Stimulated activated CD8-positive, alpha-beta memory T cell treated with anti-CD3 and anti-CD28 coated beads, Interleukin-15, amount 100 ng/mL, for 4 hours (primary cell): ENCODE measurements at places on chromosomes 4 and X.

GRCh38 chr4:38149997-38150671 lies 189.9 kb downstream of the PTTG2 start:
- DNase-seq = no peak

- DNase-seq = no peak
Observed at GRCh38 chr4:6177587-6178197, 22.7 kb downstream of the JAKMIP1 start.

DNA sequence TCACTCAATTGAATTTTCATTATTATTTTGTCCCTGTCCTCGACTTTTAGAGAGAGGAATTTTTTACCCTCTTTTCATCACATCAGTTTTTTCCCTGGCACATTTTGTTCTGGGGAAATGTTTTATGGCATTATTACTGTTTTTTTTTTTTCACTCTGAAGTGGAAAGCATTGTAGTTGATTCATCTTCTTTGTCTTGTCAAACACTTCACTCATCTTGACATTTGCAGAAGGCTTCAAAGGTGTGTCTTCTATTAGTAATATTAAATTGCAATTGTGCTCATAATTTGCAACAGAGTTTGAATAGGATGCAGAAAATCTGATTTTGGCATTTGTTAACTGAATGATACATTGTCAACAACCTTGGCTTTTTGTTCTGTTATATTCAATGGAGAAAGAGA lies 545.4 kb upstream of the ARX start:
- no peak for DNase-seq

- DNase-seq = no peak
Observed at GRCh38 chrX:119155416-119156035, 27.9 kb upstream of the KIAA1210 start.

GRCh38 chr4:84914686-84915395 lies 51.6 kb downstream of the WDFY3 start:
- DNase-seq = no peak

- DNase-seq = no peak
Observed at GRCh38 chr4:147479786-147480185, 1.1 kb upstream of the EDNRA start.

- no peak for DNase-seq
Observed at GRCh38 chr4:153413842-153414241, 52.3 kb upstream of the TMEM131L start.
